ENCODE measurements at places on chromosomes 11 and 22. TPM values are rescaled to one million over a fixed set of nuclear protein-coding genes. Genes with fewer than 3 reads are reported as not detected.

ATL3 gene
- total RNA-seq, result 51.7 TPM

C11orf87 gene
- not detected for total RNA-seq

SCN3B gene
- total RNA-seq, result 0.16 TPM

SAA4 gene
- not detected for total RNA-seq

CRYAB gene
- 9.3 TPM for total RNA-seq

KRTAP5-11 gene
- not detected for total RNA-seq

SMIM35 gene
- not detected for total RNA-seq

SLC6A5 gene
- not detected for total RNA-seq

ART1 gene
- not detected for total RNA-seq

All from epithelial cell of alveolus of lung (primary cell).